ENCODE measurements at places on chromosomes 3 and 15.

- no peak for DNase-seq
Measured at GRCh38 chr15:75198560-75199356, 2.9 kb upstream of the C15orf39 start.

DNA sequence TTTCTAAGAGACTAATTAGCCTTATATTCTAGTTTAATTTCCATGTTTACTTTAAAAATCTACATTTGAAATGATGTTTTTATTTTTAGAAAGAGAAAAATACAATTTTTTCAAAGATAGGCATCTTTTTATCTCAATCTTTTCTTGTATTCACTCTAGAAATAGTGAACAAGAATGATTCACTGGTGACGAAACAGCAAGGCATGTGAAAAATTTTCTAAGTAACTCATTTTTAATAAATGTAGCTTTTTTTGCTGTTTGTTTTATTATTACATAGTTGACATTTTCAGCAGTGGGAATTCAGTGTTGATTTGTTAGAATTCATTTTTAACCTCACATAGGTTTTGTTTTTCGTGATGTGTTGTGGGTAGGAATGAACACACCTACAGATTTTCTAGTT, 1226.4 kb downstream of the NSUN3 start:
- DNase-seq, result no peak

GRCh38 chr3:58325525-58325992, 7.1 kb upstream of the PXK start:
- DNase-seq, result no peak

DNA sequence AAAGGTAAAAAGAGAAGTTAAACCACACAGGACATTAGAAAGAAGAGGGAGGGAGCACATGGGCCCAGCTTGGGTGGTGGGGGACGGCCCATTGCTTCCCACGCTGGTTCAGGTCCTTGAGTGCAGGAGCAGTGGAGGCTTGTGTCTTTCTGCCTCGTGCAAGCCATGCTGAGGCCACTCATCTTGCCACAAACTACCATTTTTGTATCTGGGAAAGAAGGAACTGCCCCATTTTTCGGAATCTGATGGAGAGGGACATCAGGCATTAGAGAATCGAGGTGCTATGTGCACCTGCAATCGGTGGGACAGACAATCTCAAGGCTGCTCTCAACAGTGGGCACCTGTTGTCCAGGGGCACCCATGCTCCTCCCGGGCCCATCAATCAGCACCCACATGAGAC, 234.5 kb downstream of the KLF13 start:
- DNase-seq, result no peak

DNA sequence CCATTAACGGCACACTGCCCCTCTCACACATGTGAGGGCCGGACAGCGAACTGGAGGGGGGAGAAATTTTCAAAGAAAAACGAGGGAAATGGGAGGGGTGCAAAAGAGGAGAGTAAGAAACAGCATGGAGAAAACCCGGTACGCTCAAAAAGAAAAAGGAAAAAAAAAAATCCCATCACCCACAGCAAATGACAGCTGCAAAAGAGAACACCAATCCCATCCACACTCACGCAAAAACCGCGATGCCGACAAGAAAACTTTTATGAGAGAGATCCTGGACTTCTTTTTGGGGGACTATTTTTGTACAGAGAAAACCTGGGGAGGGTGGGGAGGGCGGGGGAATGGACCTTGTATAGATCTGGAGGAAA, 1.5 kb downstream of the SOX2 start:
- DNase-seq, result no peak

GRCh38 chr3:120622870-120623726, 27.0 kb downstream of the NDUFB4 start:
- DNase-seq, result no peak

DNA sequence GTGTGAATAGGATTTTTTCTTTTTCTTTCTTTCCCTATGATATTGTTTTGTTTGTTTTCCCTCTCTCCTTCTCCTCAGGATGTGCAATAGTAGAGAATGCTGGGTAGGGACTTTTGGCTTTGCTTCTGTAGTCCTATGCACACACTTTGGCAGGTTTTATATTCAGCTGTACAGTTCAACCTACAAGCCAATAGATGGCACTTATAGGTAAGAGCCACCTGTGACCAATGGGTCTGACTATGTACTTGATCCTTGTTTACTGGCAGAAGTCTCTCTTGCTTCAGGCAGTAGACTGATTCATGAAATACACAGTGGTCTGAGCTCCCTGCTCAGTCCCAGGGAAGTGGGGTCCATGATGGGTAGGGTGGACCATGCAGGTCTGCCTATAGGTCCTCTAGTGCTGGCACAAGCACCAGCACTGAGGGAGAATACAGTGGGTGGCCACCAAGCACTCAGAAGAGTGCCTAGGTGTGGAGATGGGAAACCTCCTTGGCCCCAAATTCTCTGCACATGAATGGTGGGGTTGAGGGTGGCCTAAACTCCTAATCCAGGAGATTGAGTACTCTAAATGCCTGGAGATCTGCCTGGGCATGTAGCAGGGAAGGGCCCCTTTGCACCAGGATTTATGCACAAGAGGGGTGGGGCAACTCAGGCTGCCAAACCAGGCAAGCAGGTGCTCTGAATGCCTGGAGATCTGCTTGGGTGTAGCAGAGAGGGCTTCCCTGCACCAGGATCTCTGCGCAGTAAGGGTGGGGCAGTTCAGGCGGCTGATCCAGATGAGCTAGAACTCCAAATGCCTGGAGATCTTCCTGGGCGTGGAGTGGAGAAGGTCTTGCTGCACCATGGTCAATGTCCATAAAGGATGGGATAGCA, 176.1 kb downstream of the DOCK3 start:
- no peak for DNase-seq

DNA sequence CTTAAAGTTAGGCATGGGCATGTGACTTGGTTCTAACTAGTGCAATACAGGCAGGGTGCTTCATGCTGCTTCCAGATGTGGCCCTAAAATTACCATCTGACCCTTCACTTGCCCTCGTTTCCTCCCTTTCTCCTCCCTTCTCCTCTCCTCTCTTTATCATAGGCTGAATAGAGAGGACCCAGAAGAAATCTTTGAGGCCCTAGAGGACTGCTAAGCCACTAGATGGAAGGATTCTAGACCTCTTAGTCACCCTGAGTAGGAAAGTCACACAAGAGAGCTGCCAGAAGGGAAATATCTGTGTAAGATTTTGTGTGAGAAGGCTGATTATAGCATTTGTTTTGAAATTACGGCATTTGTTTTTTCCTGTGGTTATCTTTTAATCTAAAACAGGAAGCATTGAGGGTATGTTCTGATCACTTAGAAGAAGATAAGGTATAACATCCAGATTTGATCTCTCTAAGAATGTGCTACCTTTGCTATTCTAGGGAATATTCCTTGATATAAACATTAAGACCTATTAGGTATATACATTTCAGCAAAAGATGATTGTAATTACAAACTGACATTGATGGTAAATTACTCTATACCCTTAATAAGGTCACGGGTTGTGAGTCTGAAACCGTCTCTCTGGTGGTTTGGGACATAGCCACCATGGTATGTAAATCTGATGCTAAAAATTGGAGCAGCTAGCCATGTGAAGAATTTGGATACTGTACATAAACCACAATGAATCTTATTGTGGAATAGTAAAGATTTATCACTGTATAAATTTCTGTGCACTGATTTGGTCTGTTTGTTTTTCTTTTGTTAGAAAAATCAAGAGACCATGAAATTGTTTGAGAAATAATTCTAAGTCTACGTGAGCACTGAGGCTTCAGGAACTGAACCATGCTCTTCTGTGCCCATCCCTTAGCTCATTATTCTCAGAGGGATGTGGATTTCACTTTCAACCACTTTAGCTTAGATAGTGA, 84.1 kb downstream of the TP63 start:
- DNase-seq, result no peak

Data from CD8-positive, alpha-beta memory T cell (primary cell).